Activated CD8-positive, alpha-beta memory T cell treated with anti-CD3 and anti-CD28 coated beads for 24 hours (primary cell): ENCODE measurements at places on chromosomes 7 and 10.

DNA sequence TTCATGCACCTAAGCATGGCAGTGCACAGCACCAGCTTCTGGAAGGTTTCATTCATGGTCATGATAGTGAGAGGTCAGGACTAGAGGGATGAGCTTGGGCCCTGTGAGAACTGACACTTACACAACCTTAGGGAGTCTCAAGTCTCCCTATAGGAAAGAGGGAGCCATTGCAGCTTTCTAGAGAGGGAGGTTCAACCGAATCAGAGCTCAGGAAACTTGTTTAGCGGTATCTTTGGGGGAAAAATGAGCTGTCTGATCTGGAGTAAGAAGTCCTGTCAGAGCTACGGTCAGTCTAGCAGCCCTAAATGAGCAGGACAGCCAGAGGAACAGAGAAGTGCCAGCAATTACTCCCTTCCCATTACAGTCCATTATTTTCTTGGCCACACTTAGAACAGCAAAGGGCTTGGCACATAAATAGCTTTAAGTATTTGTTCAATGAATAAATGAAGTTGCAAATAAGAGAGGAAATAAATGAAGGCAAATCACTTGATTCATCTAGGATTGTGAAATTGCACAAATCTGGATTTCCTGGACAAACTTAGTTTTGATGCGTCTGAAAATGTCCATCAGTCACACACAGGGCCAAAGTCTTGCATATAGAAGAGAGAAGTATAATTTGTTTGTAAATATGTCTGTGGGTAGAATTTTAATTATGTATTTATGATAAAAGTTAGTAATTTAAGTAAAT is 262.0 kb downstream of the GLI3 start:
- no peak for DNase-seq

DNA sequence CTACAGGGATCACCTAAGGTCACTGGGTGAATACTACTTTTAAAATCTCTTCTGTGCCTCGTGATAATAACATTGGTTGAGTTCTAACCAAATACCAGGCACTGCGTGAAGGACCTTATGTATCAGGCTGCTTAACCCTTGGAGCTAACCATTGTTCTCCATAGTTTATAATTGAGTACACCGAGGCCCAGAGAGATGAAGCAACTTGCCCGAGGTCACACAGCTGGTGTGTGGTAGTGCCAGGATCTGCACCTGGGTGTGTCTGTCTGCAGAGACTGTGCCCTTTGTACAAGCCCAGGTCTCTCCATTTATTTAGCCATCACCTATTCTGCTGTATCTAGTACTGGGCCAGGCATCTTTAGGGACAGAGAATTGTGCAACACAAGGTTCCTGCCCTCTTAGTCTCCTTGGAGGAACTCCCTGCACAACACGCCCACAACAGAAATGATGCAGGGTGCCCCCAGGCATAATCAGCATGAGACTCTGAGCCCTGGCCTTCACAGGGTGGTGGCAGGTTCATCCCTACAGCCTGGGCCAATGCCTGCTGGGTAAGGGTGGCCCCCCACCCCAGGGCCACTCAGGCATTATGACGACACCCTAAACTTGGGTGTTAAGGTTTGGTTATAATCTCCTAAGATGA is 31.5 kb downstream of the UNC5B start:
- no peak for DNase-seq

DNA sequence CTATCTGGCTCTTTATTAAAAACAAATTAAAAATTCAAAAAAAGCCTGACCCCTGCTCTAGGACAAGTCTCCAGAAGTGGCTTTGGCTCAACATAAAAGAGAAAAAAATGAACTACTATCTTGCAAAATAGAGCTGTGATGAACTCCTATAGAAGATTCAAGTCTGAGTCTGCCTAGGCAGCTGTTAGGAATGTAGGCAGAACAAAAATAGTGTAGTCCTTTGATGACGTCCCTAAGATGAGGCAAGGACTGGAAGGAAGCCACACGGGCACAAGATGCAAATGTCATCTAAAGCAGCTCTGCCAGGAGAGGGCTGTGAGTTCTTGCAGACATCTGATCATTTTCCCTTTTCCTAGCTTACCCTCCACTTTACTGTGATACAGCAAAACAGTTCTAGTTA is 20.5 kb downstream of the ASNS start:
- DNase-seq, result no peak

- DNase-seq, result no peak
Measured at GRCh38 chr7:135924302-135924701, 52.9 kb downstream of the MTPN start.

DNA sequence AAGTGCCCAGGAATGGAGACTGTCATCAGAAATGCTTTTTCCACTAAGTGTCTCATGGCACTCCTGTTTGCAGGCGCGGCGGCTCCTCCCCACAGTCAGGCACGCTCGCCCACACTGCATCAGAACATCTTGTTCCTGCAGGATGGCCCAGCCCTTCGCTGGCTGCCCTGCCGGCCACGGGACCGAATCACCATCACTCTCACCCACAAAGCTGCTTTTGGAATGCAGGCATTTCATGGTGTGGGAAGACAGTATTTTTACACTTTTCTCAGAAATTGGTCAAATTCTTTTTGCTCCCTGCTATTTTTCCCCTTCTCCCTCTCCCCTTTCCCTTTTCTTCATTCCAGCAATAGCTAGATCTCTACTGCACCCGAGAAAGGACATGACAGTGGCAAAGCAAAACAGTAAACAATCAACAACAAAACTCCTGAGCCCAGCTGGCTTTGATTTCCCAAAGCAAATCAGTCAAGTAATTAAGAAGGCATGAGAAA is 176.1 kb upstream of the TNS3 start:
- no peak for DNase-seq

DNA sequence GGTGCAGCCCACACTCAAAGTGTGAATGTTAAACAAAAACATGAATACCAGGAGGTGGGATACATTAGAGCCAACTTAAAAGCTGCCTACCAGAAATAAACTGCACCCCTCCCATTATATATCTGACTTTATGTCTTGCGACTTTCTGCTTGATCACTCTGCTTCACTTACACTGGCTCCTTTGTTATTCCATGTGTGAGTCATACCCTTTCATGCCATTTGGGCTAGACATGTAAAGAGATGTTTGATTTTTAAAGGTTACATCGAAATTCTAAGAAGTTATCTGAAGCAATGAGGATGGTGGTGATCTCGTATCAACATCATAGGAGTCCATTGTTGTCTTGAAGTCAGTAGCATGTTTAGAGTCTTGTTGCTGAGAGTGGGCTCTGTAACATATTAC is 31.6 kb upstream of the ETV1 start:
- DNase-seq, result no peak

DNA sequence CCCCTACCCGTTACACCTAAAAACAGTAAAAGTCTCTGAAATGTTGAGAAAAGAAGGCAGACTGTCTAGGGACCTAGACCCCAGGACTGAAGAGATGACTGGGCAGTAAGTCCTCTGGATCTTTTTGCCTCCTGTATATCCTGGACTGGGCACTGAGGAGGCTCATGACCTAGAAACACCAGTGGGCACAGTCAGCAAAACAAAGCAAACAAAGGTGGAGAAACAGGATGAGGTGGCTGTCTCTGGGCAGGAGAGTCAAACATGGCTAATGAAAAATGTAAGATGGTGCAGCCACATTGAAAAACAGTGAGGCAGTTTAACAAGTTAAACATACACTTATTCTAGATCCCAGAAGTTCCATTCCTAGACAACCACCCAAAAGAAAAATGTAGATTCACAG is 45.9 kb downstream of the AKR1C4 start:
- no peak for DNase-seq

GRCh38 chr10:131849591-131850382 is 51.0 kb upstream of the PPP2R2D start:
- no peak for DNase-seq

DNA sequence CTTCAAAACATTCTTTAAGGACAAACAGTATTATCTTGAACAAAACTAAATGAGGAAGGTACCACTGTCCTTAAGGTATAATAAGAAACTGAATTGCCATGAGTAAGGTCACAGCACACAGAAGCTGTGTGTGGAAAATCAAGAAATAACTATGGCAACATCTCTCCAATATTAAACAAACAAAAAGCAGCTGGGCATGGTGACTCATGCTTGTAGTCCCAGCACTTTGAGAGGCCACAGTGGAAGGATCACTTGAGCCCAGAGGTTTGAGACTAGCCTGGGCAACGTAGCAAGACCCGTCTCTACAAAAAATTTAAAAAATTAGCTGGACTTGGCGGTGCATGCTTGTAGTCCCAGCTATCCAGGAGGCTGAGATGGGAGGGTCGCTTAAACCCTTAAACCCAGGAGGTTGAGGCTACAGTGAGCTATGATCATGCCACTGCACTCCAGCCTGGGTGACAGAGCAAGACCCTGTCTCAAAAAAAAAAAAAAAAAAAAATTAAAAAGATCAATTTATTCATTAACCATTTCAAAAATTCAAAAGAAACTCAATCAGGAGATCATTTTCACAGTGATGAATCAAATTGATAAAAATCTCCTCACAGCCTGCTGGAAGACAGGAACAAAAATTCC is 195.4 kb downstream of the SKIDA1 start:
- DNase-seq, result no peak

DNA sequence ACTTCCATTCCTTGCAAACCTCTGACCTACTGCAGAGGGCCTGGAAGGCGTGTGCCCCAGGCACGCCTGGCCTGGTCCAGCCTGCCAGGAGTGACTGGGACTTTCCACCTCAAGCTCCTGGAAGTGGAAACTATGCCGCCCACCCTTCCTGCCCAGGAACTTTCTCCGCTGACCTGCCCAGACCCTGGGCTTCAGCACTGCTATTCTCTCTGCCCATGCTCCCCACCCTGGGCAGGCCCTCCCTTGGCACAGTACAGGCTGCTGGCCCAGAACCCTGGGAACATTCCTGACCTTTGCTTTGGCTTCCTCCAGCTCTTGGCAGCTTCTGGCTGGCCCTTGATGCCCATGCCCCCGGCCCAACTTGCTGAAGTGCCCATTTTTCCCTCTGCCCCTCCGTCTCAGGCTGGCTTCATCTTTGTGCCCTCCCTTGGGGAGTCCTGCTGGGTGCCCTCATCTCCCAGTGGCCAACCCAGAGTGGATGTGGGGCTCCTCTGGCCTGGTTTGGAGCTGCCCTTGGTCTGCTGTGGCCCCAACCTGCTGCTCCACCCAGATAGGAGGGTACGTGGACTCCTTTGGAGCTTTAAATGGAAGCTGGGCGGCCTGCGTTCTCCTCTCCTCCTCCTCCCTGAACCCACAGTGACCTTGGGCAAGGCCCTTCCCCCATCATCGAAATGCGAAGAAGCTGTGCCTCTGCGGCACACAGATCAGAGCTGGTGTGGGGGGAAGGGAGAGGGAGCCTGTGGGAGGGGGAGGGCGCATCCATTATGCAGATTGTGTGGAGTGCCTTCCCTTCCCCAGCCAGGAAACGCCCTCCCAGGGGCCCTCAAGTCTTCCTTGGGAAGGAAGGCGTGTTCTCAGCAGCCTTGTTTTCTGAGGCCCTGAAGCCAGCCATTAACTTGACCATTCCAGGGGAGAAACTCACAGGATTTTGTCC is 3.4 kb downstream of the MMRN2 start:
- no peak for DNase-seq

DNA sequence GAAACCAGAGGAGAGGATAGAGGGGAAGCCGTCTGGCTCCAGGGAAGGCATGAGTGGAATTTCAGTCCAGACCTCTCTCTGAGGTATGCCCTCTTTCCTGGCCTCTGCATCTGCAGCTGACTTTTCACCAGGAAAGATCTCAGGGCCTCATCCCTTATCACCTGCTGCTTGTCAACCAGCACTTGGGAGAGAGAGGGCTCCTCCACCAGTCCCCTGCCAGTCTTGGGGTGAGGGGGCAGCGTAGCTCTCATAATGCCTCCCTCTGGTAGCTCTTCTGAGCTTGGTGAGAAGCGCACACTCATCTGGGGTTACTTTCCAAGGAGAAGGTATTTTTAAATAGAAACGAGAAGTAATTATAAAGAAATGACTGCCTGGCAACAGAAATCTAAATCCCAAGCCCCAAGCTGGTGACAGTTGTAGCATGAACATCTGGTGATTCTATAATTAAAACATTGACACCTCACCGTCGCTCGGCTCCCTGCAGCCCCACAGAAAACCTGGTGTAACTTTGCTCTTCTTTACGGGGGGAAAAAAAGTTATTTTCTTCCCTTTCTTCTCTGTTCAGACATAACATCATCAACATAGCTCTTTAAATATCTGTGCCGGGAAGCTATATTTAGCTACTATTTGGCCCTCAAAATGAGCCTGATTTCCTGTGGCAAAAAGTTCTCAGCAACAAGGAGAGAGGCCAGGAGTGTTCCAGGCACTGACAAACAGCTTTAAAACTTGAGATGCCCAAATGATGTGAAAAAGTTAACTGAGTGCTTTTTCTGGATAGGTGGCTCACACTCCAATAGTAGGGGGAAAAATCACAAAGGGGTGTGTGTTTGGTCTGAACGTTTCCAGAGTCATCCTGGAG is 26.9 kb downstream of the HIP1 start:
- DNase-seq, result no peak

DNA sequence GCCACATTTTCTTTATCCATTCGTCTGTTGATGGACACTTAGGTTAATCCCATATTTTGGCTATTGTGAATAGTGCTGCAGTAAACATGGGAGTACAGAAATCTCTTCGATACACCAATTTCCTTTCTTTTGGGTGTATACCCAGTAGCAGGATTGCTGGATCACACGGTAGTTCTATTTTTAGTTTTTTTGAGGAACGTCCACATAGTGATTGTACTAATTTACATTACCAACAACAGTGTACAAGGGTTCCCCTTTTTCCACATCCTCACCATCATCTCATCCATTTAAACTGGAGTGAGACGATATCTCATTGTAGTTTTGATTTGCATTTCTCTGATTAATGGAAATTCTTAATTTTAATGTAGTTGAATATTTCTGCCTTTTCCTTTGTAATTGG is 19.3 kb downstream of the VKORC1L1 start:
- no peak for DNase-seq

DNA sequence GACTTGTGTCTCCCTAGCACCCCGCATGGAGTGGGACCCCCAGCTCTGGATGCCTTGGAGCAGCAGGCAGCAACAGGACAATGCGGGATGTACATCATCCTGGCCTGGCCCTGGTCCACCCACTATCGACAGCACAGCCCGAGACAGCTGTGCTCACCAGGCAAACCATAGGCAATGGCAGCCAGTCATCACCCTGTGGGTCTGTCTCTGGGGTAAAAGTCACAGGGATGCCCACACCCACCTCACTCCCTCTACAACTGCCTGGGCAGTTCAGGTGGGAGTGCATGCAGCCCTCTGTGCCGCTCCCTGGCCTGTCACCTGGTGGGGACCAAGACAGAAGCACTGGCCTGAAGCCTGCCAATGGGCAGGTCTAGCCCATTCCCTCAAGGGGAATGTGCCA is 147.8 kb downstream of the GRID1 start:
- no peak for DNase-seq
